Neuronal stem cell (in vitro differentiated cells): ENCODE measurements at places on chromosomes 2 and 18.

DNA sequence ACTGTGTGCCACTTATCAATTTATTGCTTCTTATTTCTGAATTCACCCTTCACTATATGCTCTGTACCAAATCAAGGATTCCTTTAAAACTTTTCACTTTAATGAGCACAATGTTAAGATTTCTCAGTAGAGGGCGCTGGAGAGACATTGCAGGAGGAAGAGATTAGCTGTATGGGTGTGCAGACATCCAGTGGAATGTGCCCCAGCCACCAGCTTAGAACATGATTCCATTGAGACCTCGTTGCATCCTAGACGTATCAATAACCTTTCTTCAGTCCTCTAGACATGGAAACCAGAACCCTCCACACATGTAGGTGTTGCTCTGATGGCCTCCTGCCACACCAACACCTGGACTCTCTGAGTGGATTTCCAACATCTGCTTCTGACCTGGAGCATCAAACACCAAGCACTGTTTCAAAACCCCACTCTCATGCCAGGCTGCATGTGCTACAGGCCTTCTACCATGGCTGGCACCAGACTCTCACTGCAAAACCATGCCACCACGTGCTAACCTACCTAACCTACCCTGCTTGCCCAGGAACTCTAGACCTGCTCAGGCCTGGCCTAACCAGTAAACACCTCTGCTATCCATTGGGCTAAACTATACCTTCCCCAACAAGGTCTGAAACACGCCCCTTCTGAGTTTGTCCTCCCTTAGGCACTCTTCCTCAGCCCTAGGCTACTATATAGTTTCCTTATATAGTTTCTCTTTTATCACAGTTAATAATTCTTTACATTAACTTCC lies 633.2 kb upstream of the PKDCC start:
- DNase-seq = peak; percentile 47

DNA sequence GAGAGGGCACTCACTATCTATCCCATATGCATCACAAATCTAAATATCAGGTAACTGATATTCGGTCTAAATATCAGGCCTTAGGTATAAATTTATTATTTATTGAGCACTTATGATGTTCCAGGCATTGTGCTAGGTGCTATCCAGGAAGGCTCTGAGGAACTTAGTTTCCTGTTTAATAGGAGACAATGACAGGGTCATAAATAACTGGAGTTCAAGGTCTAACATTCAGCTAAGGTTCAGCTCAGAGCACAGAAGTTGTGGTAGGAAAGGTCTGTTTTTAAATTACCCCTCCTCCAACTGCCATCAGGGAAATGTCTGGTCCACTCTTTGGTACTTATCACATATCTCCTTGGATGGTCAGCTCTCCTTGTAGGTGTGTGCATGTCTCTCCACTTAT lies 193.6 kb downstream of the AGPS start:
- no peak for DNase-seq

GRCh38 chr2:75596784-75597183 lies 36.0 kb upstream of the EVA1A start:
- no peak for DNase-seq

- no peak for DNase-seq
These were observed 21.8 kb upstream of the USP40 start for GRCh38 chr2:233588400-233588799.

DNA sequence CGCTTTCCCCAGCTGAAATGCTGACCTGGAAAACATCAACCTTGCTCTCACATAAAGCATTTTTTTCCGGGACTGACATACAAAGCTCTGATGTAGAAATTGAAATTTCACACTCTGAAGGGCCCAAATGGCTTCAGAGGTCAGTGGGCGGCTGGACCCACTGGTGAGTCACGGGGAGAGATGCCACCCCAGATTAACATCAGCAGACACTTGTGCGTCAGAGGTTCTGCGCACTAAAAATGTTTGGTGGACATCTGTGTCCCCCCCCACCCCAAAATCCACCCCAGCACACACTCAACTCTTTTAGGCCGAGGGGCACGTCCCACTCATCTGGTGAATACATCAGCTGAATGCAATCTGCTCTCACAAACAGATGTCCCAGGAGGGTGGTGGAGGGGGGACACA lies 208.9 kb downstream of the ASB1 start:
- no peak for DNase-seq

DNA sequence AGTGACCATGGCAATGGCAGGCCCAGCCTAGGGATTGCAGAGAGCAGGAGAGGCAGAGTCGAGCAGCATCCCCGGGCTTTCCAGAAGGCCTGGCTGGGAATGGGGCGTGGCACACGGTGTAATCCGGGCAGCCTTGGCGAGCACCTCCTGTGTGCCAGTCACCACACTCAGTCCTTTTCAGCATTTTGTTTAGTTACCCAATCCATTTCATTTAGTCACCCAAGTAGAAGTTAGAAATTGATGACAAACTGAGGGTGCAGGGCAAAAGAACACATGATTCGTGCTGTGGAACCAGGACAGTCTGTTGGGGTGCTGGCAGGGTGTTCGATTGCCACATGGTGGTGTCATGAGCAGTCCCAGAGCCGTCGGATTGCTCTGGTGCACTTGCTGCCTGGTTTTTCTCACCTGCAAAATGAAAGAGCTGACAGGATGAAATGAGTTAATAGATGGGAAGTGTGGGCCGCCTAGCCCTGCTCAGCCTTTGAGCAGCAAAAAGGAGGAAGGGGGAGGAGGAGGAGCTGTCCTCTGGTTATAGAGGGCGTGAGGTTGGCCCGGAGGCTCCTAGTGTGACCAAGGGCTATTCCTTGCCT lies 299.4 kb downstream of the AGAP1 start:
- no peak for DNase-seq
